Hepatic stellate cell (primary cell): ENCODE measurements at places on chromosomes 1 and 21.

DNA sequence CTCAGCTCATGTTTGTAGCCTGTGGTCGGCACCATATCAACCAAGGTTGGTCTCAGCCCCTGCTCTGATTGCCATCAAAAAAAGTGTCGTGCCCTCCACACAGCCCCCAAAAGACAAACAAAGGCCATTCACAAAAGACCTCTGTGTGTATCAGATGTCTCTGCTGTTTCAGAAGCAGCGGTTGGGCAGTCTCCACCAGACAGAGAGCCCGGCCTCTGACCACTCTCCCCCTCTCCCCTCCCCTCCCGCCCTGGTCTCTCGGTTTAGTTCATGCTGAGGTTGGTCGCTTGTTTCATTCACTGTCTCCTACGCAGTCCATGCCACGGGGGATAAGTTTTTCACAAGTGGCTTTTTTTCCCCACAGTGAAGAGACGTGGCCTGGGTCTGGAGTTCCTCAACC, 27.1 kb downstream of the ACTA1 start:
- DNase-seq = no peak

DNA sequence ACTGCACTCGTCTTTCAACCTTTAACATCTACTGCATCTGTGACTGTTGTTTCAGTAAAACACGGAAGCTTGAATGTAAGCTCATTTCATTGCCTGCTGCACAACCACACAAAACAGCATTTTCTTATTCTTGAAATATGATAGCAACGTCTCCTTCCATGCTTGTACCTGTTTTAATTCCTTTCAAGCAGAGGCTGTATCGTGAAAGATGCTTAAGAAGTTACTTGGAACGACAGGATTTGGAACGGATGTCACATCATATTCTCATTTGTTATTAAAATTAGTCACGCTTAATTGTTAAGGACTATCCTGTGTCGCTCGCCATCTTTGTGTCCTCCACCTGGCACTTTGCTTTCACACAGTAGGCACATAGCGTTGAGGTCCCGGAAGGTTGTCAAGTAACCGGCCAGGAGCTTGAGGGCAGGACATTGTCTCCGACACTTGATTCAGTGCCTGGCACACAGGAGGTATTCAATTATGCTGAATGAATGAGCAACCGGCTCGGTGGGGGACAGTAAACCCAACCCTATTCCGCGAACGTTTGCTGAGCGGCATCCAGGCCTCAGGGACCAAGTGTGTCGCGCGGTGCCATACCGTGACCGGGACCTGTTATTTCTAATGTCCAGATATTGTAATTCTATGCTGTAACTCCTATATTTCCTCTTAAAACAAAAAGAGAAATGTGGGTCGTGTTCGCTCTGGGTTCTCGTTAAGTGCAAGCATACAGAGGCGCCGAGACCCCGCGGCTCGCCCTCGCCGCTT, 499 bp upstream of the SH3GLB1 start:
- no peak for DNase-seq

DNA sequence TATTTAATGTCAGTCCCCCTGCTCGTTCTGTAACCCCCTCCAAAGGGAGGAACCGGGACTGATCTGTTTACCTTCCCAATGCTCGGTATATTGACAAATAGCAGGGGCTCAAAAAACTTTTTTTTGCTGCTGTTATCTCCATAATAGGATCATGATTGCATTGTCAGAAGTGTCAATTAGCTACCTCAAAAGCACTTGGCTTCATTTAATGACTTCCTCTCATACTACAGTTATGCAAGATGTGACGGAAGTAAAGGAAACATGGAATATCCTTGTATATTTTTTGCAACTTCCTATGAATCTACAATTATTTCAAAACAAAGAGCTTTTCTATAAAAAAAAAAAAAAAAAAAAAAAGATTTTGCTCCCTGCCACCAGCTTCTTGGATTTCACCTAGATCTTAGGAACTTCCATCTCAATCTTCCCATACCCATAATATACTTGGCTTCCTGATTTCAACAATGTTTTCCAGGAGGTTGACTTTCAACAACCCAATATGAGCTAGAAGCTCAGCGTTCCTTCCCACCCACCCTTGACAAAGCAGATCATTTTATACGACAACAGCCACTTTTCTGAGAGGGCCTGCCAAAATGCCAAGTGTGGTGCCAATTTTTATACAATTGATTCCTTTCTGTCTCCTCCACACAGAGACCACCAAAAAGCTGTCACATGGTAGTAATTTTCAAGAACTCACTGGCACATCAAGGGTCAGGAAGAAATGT, 71.7 kb downstream of the SETD4 start:
- DNase-seq = no peak

- peak; percentile 92 for DNase-seq
Measured at GRCh38 chr1:8317647-8318381, at the start of gene SLC45A1. TSS of gene SLC45A1 (plus strand) at chr1:8318114. CDS start at chr1:8324330, 6,216 bp downstream.

- no peak for DNase-seq
Measured at GRCh38 chr1:101847626-101848025, 149.1 kb downstream of the OLFM3 start.

DNA sequence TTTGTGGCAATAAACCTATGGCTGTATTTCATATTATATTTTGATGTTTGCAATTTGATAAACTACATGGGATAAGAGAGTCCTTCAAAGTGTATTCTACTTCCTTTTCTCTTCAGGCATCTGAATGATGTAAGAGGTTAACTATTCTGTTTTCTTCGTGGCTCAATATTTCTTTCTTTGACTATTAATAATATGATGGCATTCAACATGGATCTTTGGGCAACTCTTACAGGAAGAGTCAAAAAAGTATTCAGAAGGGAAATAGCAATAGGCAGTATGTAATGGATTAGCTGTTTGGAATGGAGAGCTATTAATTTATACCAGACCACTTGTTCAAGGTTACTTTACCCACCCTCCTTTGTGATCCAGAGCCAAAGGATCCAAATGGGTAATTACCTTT, 74.4 kb downstream of the HMCN1 start:
- DNase-seq = no peak

DNA sequence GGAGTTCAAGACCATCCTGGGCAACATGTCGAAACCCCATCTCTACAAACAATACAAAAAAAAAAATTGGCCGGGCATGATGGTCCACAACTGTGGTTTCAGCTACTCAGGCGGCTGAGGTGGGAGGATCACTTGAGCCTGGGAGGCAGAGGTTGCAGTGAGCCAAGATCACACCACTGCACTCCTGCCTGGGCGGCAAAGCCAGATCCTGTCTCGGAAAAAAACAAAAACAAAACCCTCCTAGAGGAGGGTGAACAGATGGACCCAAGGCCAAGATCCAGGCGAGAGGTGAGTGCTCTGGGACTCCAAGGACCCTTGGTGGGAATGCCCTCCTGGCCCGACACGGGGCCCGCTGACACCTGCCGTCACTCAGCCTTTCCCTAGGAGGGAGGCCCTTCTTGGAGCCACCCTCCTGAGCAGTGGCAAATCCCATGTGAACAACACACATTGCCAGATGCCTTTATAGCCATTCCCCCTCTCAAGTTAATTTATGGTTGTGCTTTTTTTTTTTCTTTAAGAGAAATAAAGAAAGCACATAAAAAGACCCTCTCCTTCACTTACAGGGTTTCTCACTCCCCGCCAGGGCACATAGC, 380 bp downstream of the TFF2 start:
- DNase-seq = no peak

DNA sequence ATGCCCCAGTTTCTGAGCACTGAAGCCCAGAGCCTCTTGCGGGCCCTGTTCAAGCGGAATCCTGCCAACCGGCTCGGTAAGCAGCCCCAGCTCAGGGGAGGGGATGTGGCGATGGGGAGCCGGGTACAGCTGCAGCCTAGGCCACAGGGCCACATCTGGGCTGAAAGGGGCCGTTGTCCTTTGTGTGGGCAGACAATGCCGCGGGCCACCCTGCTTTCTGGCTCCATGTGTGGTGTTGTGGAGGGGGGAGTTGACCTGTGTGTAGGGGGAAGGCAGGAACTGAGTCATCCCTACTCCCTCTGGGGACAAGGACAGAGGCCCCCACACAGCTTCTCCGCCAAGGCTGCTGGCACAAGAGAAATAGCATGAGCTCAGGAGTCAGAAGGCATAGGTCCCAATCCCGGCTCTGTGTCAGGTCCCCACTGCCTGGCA, 26.0 kb downstream of the RPS6KA1 start:
- peak; percentile 55 for DNase-seq

- DNase-seq = peak; percentile 78
Measured at GRCh38 chr1:33060579-33061083, 20.3 kb upstream of the AZIN2 start.

- no peak for DNase-seq
Measured at GRCh38 chr21:44761747-44762208, 39.8 kb downstream of the UBE2G2 start.

DNA sequence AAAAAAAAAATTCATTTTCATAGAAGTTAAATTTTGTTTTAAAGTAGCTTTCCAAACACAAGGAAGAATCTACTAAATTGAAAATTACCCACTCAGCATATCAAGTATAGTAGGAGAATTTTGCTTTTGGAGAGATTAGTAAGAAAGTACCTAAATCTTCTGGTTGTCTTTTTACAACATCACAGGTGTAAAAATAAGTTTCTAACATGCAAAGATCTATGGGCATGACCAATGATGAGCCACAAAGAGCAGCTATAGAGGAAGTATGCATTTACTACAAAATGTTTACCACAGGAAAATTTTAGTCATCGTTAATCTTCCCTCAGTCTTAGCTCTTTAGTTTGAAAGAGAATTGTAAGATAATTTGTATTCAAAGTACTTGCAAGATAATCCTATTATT, 28.1 kb downstream of the ANGPTL3 start:
- no peak for DNase-seq

DNA sequence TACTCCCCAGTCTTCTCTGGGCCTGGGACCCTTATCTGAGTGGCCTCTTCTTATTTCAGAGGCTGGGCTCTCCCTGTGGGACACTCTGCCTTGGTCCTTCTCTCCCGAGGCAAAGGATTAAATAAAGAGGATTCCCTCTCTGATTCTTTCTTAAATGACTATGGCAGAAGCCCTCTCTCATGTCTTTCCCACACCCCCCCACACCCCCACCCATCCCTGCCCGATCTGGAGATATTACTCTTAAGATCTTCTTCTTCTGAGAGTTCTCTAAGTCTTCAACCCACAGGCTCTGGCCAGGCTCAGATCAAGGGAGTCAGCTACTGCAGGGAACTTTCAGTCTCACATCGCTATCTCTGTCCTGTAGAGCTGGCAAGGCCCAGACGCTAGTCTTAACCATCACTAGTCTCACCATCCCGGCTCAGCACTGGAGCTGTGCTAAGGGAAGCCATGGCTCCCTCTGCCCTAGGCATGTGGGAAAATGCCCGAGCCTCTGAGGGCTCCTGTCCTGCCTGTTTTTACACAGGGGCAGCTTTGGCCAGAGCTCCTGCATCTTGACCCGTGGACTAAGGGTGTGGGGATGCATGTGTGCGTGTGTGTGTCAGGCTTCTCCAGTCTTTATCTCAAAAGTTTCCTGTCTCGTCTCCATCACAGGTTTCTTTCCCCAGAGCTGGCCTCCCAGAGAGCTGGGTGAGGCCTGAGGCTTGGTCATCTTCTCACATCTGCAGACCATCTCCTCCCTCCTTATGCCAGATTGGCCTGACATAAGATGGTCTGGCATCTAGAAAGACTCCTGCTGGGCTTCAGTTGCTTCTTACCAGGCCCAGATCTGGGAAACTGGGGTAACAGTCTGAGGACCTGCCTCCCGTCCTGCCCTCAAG, 36.7 kb downstream of the LGR6 start:
- DNase-seq = no peak

DNA sequence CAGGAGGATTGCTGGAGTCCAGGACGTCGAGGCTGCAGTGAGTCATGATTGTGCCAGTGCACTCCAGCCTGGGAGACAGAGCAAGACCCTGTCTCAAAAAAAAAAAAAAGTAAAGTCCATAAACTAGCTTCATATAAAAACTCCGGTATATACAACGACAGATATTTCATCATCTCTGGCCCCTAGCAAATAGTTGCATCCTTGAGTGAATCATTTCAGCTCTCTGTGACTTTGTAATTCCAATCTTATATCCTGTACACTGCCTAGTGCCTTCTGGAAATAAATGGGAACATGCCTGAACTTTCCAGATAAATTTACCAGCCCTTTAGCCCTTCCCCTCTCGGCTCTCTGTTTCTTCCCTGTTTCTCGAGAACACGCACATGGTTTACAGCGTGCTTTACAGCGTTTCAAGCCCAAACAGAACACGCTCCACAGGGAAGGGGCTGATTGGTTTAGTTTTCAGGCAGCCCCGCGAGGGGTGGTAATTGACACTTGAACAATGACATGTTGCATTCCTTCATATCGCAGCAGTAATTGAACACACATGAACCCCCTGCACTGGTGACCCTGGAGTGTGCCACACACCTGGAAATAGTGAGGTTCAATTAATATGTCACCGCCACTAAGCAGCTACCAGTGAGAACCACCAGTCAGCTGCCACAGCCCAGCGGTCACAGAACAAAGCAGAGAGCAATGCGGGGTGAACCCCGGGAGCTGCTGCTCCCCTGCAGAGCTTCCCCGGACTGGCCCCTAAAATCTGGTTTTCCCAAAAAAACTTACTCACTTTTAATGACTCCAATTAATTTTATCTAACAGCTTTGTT, 35.7 kb upstream of the SIM2 start:
- no peak for DNase-seq

DNA sequence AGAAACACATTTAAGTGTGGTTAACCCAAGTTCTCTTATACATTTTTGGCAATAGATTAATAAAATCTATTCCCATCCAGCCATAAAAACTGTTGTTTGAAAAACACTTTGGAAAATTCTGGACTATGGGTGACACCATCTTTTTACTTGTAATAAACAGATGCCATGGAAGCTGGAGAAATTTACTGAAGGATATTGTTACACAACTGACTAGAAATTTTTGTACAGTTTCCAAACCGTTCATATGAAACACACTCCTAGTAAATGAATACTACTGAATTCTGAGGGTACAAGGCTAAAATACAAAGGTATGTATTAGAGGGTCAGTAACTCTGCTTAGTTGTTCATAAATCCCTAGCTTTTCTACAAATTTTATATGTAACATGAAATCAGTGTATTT, 48.7 kb downstream of the TRIM33 start:
- DNase-seq = no peak

DNA sequence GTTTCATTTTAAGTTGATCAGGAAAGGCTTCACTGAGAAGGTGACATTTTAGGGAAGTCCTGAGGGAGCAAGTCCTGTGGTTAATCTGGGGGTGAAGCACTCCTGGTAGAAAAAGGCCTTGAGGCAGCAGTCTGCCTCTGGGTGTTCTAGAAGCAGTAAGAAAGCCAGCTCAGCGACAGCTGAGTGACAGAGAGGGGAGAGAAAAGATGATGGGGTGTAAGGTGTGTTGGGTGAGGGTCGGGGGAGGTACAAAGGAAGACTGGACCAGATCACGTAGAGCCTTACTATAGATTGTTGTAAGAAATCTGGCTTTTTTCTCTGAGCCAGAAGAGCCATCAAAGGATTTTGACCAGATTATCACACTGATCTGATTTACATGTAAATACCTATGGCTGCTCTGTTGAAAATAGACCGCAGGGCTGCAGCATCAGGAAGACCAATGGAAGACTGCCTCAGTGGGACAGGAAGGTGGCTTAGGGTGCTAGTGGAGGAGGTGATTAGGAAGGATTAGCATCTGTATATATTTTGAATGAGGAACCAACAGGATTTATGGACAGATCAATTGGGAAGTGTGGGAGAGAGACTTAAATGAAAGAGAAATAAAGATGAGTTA, 131.2 kb downstream of the CDC7 start:
- no peak for DNase-seq

GRCh38 chr1:77623066-77623465, 59.4 kb downstream of the ZZZ3 start:
- no peak for DNase-seq
